Colonic mucosa (tissue), 4 donors: ENCODE measurements at places on chromosomes 4 and X. TPM values are rescaled to one million over a fixed set of nuclear protein-coding genes. Genes with fewer than 3 reads are reported as not detected.

The COL25A1 gene
- total RNA-seq: 0.29 TPM

The ANOS1 gene
- total RNA-seq: 0.24 TPM

The TAB3 gene
- total RNA-seq: 12.3 TPM

The NDST4 gene
- total RNA-seq: 0.13 TPM

The WNK3 gene
- total RNA-seq: 0.24 TPM

The SRPK3 gene
- total RNA-seq: 0.64 TPM

The MAGEB1 gene
- not detected for total RNA-seq

The NPNT gene
- 30.9 TPM for total RNA-seq

GRCh38 chr4:37780444-37781130 lies 45.9 kb upstream of the PGM2 start:
- no peak for DNase-seq

GRCh38 chr4:102449751-102450352 lies 51.3 kb upstream of the NFKB1 start:
- DNase-seq: peak; percentile 63

DNA sequence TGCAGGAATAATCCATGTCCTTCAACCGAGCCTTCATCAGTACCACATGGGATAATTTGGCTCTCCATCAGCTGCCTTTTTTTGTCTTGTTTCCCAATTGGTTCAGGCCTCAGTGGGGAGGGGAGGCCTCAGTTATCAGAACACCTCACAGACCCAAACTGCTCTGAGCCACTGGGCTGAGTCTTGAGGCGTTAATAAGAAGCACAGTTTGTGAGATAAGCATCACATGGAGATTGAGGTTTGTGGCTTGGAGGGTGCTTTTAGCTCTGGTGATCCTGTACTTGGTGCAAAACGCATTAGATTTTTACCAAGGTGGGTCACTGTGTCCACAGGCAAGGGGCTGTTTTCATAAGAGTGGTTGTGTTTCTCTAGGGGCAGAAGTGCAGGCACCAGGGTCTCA lies 82.8 kb upstream of the HPF1 start:
- no peak for DNase-seq

DNA sequence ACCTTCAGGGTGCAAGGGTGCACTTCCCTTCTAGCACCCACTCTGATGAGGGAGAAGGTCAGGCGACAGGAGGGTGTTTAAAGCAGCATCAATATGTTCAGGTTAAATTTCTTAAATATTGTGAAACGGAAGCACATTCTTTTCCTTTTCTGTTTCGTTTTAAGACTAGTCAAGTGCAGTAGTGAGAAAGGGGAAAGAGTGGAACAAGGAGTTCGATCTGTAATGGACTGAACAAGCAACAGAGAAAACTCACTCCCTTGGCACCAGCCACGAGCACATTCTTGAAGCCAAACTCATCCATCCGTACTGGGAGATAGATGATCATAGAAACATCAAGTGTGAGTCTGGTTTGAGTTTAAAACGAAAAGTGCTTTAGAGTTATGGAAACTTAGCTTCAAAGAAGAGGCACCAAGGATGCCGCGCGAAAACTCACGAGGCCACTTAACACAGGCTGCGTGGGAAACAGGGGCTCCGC lies 815 bp downstream of the FAM53A start:
- DNase-seq: no peak

- DNase-seq: no peak
Observed at GRCh38 chr4:107845681-107846080, 20.9 kb downstream of the SGMS2 start.

- no peak for DNase-seq
Observed at GRCh38 chr4:13920111-13920875, 292.8 kb upstream of the BOD1L1 start.

- DNase-seq: no peak
Observed at GRCh38 chr4:95546866-95547714, 1.7 kb downstream of the UNC5C start.

DNA sequence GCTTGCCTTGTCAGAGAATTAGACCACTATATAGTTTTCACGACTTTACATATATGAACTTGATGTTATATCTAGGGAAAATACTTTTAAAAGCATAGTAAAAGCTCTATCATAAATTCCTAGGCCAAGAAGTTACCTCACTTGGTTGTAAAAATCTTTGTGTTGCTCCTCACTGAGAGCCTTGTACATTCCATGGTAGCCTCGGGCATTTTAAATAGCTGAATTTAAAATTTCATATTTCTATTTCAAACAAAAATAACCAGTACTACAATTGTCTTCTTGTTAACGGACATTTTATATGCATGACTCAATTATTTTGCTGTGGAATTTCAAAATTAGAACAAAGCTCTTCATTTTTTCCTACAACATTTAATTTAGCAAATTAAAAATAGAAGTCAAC lies 107.6 kb downstream of the MID1 start:
- no peak for DNase-seq

GRCh38 chr4:17475481-17475880 lies 36.4 kb downstream of the QDPR start:
- DNase-seq: no peak

- no peak for DNase-seq
Observed at GRCh38 chr4:125677665-125678307, 363.0 kb downstream of the FAT4 start.

GRCh38 chr4:101348367-101348827 lies 1.1 kb upstream of the PPP3CA start:
- DNase-seq: peak; percentile 50

GRCh38 chrX:151030845-151031244 lies 47.7 kb downstream of the HMGB3 start:
- no peak for DNase-seq

- DNase-seq: peak; percentile 31
Observed at GRCh38 chrX:119155416-119156035, 27.9 kb upstream of the KIAA1210 start.

DNA sequence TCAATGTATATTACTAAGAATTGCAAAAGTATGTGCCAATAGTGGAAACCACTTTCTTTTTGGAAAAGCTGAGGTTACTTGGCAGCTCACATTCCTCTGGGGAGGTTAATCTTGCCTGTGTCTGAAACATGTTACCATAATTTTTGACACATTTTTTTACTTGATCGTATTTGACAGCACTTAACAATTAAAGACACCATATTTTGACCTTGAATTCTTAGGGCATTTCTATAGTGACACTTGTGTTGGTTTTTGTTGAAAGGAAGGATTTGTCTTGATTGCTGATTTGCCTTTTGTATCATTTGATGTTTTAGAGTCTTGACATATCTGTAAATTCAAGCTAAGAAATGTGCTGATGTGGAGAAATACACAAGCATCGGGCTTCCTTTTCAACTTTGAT lies 2135.5 kb downstream of the PCDH7 start:
- no peak for DNase-seq

- DNase-seq: no peak
Observed at GRCh38 chr4:1591107-1591506, 93.0 kb downstream of the FAM53A start.

- DNase-seq: peak; percentile 24
Observed at GRCh38 chr4:21768349-21769310, 179.9 kb downstream of the KCNIP4 start.
